ENCODE measurements at places on chromosomes 13 and 19.

GRCh38 chr19:13817615-13818371 is 22.6 kb downstream of the ZSWIM4 start:
- peak; percentile 75 for DNase-seq

DNA sequence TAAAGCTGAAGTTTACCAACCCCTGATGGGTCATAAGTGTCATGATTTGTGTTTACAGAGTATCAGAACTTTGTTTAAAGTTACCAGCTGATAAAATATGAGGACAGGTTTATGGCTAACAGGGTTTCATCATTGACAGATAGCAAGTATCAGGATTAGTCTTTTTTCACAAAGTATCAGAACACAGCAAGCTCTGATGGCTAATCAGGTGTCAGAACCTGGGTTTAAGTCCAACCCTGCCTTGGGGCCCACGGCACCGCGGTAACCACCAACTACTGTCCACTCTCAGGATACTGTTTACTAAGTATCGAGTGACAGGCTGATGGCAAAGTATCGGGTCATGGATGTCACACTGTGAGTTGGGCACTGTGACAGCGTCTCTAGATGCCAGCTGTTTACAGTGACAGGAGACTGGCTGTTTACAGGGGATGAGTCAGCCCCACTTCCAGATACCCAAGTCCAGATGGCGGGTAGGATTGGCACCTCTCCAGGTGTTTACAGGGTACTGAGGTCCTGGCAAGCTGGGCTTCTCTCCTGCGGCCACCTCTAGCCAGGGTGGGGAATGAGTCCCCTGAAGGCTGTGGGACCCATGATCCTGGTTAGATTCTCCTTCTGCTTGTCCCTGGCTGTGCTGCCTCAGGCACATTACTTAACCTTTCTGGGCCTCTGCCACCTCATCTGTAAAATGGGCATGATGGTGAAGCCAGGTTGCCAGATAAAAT is 21.8 kb downstream of the ARRDC2 start:
- no peak for DNase-seq

DNA sequence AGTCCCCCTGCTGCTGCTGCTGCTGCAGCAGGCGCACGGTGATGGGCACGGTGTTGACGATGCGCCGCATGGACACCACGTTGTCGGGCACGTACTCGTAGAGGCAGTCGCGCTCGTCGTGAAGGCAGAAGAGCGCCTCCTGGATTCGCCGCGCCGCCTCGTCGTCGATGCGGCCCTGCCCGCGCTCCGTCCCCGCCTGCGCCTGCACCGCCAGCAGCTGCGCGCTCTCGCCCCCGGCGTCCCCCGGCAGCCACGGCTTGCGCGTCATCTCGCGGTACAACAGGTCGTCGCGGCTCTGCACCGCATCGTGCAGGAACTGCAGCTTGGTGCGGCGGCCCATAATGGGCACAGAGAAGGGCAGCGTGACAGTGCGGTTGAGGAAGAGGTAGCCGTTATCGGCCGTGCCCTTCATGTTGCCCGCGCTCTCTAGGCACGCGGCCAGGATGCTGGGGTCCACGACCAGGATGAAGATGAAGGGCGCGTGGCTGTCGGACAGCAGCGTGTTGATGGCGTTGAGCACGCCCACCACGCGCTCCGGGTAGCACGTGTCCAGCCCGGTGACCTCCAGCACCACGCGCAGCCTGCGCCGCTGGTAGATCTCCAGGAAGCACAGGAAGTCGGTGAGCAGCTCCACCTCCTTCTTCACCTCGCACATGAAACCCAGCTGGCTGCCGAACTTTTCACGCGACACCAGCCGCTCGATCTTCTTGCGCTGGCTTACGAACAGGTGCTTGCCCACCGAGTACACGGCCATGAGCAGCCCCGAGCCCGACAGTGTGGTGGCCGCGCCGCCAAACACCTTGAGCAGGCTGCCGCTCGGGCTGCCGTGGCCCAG is 8.1 kb downstream of the NKPD1 start:
- peak; percentile 41 for DNase-seq

DNA sequence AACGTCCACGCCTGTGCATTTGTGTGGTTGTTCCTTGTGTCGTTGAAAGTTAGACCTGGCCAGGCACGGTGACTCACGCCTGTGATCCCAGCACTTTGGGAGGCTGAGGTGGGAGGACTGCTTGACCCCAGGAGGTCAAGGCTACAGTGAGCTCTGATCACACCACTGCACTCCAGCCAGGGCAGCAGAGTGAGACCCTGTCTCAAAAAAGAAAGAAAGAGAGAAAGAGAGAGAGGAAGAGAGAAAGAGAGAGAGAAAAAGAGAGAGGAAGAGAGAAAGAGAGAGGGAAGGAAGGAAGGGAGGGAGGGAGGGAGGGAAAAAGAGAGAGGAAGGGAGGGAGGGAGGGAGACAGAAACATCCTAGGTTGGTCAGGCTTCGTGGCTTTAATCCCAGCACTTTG is 5.1 kb downstream of the ZNF114 start:
- no peak for DNase-seq

DNA sequence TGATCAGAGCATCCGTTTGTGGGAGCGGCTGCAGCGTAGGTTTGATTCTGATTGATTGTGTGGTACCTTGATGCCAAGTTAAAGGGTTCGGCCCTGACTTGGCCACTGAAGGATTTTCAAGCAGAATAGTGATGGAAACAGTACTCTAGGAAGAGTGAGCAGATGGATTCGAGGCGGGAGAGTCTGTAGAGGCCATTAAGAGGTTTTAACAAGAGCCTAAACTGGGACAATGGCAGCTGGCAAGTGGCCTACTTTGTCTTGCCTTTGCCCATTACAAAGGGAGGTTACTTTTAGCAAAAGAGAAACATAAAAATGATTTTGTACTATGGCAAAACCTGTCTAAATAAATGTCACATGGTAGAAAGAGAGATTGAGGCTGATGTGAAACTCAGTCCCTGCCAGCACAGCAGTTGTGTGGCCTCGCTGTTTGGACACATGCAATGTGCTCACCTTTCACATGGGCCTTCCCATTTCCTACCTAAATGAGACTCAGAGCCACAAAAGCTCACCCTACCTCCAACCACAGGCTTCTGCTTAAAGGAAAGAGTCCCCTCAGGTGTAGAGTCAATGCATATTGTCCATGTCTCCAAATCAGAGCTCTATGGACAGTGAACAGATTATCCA is 62.4 kb upstream of the RAP2A start:
- DNase-seq, result no peak
